ENCODE measurements at places on chromosomes 13 and 19.

GRCh38 chr13:75881109-75881775 lies 245.1 kb downstream of the LMO7 start:
- no peak for DNase-seq

GRCh38 chr19:48836089-48837017 lies at the start of gene HSD17B14:
HSD17B14 (minus strand) TSS chr19:48836491; CDS start chr19:48836411, 80 bp downstream.
- no peak for DNase-seq

GRCh38 chr19:15098460-15098859 lies 8.7 kb upstream of the SYDE1 start:
- DNase-seq, result no peak

- DNase-seq, result no peak
Observed at GRCh38 chr19:45496349-45496953, 396 bp downstream of the RTN2 start.

DNA sequence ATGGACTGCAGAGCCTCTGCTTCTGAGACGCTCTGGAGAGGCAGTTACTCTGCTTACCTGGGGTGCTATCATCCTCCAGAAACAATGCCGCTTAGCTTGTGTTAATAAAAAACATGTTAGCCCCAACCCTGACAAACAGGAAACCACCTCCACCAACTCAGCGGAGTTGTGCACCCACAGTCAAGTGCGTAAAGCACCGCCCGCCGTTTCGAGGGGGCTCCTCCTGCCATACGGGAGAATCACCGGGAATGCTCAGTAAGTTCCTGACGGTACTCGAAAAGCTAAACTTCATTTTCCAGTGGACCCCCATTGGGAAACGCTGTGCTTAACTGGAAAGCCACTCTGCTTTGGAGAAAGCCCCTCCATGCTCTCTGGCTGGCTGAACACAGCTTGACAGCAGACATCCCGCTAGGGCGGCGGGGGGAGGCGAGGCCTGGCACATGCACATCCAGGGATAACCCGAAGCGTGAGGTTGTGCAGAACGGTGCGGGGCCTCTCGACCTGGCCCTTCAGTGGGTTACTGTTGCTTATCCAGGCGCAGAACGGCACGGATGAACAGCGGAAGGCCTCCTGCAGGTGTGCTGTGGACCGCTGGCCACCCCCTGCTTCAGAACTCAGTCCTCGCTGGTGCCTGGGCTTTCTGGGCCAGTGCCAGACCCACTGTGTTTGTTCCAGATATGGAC lies 17.1 kb downstream of the GAS6 start:
- DNase-seq, result no peak

GRCh38 chr19:8117991-8118390 lies 31.4 kb downstream of the FBN3 start:
- DNase-seq, result no peak

DNA sequence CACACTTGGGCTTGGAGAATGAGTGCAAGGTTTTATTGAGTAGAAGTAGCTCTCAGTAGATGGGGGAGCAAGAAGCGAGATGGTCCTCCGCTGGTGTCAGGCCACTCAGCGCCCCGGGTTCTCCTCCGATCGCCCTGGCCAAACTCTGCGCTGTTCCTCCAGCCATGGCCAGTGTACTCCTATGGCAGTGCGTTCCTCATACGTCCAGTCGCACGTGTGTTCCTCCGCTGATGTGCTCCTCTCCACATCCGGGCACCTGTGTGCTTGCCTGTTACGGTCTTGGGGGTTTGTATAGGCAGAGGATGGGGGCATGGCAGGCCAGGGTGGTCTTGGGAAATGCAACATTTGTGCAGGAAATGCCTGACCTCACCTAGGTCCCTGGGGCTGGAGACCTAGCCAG lies 1899.4 kb downstream of the PCDH9 start:
- no peak for DNase-seq

- no peak for DNase-seq
Observed at GRCh38 chr13:46197299-46198048, 14.3 kb upstream of the LRRC63 start.

DNA sequence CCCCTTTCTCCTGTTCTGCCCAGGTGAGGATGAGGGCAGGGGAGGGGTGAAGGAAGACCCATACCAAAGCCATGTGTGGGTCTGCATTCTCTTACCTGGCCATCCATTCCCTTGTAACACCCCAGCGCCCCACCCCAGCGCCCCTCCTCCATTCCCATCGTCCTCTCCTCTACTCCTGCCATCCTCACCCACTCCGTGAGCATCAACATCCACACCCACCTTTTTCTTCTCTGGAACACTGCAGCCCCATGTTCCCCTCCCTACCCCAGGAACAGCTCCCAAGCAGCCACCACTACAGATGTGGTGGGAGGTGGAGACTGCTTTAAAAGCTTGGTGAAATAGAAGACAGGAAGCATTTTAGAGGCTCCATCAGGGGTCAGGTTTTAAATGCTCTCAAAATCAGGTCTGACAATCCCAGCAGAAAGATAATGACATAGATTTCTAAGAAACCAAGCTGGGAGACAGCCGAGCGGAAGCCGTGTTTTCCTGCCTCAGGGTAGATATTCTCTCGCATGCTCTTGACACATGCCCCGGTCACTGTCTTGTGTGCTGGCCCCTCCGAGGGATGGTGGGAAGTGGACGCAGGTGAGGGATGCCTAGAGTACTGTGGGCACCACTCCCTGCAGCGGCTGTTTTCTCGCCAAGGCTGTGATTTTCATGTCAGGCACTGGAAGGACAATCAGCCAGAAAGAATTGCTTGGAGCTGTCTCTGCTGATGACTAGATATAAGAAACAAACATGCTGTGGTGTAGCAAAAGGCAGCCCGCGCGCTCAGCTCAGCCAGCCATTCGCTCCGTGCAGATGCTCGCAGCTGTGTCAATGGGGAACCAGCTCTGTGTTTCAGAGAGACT lies 9.8 kb downstream of the MEDAG start:
- no peak for DNase-seq

DNA sequence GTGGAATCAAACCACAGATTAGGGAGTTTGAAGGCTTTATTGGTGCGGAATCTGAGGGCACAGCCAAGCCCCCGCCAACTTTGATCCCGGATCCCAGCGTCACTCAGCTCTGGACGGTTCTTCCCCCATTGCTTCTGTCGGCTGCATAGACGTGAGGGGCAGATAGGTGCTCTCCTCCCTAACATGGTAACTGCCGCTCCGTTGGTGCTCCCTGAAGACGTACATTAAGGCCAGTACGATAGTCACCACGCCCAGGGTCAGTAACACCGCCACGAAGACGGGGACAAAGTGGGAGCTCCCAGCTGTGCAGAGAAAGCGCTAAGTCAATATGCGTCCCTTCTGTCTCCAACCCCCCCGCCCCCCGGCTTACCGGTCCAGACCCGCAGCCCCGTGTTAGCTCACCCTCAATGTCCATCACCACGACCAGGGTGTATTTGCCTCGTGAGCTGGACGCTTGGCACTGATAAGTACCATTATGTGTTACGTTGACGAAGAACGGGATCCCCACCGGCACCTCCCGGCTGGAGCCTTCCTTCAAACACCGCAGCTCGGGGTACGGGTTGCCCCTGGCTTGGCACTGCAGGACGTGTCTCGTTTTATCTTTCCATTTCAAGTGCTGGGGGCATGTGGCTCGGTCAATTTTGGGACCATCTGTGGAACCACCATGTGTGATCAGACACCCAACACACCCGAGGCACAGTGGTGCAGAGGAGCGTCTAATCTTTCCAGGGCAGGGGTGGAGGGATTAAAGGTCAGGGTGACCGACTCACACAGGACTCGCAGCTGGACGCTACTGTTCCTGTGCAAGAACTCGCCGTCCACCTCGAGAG lies 644 bp upstream of the RAVER1 start:
- no peak for DNase-seq

GRCh38 chr19:35828692-35829301 lies 16.2 kb upstream of the PRODH2 start:
- peak; percentile 18 for DNase-seq

GRCh38 chr19:2902590-2903218 lies 2.0 kb downstream of the ZNF57 start:
- DNase-seq, result no peak

DNA sequence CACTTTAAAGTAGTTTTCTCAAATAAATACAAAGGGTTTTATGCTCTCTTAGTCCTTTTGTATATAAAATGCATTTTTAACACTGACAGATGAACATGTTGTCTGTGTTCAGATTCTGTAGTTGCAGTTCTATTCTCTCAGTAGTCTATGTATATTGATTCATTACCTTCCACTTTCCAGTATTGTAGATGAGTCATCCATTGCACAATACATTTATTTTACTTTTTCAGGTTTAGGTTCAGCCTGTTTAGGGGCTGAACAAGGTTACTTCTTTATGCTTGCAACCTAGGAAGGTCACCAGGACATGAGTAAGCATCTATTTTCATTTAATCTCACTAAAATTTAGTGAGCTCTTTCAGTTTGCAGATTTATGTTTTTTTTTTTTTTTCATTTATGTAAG lies 173.6 kb downstream of the NALCN start:
- no peak for DNase-seq

DNA sequence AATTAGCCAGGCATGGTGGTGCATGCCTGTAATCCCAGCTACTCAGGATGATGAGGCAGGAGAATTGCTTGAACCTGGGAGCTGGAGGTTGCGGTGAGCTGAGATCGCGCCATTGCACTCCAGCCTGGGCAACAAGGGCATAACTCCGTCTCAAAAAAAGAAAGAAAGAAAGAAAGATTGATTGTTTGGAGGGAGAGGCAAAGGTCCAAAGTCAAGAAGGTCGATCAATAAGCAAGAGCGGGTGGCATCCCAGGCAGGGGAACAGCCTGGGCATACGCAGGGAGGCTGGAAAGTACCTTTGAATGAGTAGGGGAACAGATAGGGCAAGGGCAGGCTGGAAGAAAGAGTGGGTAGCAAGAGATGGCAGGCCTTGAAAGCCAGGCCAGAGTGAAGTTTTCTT lies 11.9 kb upstream of the APOC4 start:
- DNase-seq, result no peak

GRCh38 chr13:97221989-97222700 lies at the start of gene MBNL2:
MBNL2 (plus strand) TSS chr13:97222333; CDS start chr13:97276236, 53,903 bp downstream.
- peak; percentile 73 for DNase-seq

- peak; percentile 91 for DNase-seq
Observed at GRCh38 chr19:49127674-49128544, 8.6 kb downstream of the PPFIA3 start.

DNA sequence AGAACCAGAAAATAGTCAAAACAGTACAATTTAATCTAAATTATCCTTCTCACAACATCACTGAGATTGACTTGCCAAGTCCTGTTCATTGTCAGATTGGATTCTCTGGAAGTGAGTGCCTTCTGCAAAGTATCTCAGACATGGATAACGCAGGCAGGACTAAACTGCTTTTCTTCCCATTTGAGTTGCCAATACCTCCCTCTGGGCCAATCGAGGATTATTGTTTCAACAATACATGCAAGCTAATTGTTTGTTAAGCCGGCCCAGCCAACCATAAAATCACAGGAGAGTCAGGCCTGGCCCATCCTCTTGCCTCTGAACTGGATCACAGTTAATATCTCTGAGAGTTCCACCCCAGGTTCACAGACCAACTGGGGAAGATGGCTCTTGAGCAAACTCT lies 240.0 kb downstream of the ENOX1 start:
- DNase-seq, result no peak

GRCh38 chr13:110664673-110665072 lies 41.2 kb downstream of the CARS2 start:
- no peak for DNase-seq

DNA sequence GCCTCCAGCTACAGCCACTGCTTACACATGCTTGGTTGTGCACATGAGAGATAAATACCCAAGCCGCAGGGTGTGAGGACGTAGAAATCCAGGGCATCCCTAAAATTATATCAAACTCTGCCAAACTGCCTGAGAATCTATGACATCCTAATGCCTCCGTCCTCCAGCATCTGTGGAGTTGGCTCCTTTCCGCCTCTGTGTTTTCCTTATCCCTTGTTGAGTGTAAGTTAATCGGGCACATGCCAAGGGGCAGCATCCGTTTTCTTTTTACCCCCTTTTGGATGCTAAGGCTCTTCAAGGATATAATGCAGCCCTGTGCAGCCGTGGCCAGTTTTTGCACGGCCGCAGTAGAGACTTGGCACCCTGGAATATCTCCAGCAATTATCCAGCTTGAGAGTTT lies 66.5 kb downstream of the COL4A2 start:
- no peak for DNase-seq

DNA sequence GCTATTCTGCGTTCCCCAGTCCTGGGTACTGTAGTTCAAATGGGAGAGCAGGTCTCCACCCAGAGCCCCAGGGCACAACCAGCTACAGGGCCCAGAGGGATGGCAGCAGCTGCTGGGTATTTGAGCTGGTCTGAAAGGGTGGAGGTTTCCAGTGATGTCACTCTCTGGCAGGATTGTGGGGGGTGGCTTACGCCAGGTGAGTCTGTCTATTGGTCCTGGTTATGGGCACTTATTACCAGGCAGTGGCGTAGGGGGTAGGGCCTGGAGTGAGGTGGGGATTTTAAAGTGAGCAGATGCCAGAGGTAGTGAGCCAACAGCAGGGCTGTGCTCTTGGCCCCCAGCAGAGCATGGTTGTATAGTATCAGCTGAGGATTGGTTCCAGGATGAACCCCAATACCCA lies 6.2 kb downstream of the RPS19 start:
- DNase-seq, result no peak

- DNase-seq, result no peak
Observed at GRCh38 chr19:50959731-50960500, 7.1 kb upstream of the KLK5 start.

DNA sequence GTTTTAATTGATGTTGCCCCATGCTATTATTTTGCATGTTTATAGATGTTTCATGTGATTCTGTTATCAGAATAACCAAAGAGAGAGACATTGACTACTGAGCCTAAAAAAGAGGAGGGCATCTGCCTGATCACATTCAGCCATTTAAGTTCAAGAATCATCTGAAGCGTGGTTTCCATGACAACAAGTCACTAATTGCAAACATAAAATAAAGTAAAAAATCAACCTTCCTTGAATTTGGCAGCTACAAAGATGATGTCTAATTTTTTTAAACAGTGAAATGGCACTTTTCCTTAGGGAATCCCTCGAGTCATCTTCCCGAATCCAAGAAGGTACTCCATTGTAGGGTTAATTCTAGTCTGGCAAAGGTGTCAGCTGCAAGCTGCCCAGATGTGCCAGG lies 884.2 kb downstream of the DIAPH3 start:
- no peak for DNase-seq

- DNase-seq, result no peak
Observed at GRCh38 chr19:2805991-2806649, 13.5 kb upstream of the ZNF554 start.

DNA sequence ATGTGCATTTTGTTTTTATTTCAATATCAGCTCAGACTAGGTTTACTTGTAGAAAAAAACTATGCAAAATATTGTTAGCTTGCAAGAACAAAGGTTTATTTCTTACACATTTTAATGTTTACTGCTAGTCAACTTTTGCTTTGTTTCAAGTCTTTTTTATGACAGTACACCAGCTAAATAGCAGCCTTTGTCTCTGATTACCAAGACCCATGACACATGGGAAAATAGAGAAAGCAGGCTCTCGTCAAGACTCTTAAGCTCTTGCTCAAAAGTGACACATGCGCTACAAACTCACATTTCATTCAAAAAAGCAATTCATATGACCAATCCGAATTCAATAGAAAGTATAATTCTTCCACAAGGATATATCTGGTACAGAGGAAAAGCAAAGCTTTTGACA lies 642.3 kb upstream of the SLITRK1 start:
- DNase-seq, result no peak

Data from activated T-cell treated with anti-CD3 and anti-CD28 coated beads for 4 hours (primary cell).